ENCODE measurements at places on chromosomes 4 and X. TPM values are rescaled to one million over a fixed set of nuclear protein-coding genes. Genes with fewer than 3 reads are reported as not detected.

Gene DRD5
- 0.47 TPM for total RNA-seq

Gene TSC22D3
- 56.2 TPM for total RNA-seq

DNA sequence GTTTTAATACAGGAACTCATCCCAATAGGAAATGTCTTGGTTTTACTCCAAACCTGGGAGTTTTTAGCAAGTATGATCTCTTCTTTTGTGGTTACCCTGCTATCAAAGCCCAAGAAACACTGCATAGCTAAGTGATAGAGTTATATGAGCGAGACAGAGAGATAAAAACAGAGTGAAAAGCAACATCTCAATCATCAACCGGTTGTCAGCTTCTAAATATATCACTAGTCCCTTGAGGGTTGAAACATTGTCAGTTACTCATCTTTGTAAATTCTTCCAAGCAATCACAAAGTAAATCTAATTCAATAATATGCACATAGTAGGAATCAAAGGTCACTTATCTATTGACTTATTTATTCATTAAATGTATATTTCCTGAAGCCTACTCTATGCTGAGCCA lies 483.9 kb downstream of the IDS start:
- no peak for DNase-seq

DNA sequence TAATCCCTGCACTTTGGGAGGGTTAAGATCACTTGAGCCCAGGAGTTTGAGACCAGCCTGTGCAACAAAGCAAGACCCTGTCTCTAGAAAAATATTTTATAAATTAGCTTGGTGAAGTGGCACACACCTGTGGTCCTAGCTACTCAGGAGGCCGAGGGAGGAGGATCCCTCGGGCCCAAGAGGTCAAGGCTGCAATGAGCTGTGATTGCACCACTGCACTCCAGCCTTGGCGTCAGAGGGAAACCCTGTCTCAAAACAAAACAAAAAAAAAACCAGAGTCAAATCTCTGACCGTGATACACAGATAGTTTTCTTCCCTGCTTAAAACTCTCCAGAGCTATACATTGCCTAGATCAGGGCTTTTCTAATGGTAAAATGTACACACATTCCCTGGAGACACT lies 53.5 kb downstream of the CHST7 start:
- no peak for DNase-seq

DNA sequence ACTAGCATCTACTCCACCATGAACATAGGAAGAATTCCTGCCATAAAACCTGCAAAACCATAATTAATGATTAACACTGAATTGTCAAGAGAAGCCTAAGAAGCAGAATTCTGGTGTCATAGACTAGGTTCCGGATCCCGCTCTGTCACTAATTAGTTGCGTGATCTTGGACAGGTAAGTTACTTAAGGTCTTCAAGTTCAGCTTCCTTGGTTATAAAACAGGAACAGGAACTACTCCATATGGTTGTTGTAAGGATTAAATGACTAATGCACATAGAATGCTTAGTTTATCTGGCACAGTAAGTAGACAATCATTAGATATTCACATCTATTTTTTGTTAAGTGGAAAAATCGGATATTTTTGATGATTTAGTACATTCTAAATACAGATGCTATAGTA lies 14.3 kb downstream of the G3BP2 start:
- no peak for DNase-seq

- no peak for DNase-seq
These were observed 25.4 kb downstream of the C4orf50 start for GRCh38 chr4:5992828-5993321.

Measured in left cardiac atrium (tissue), 4 donors.